ENCODE measurements at places on chromosomes 2 and 18.

GRCh38 chr18:36075862-36076587 is 8.7 kb upstream of the RPRD1A start:
- peak; percentile 70 for DNase-seq

GRCh38 chr2:54353216-54353615 is 97.2 kb upstream of the TSPYL6 start:
- DNase-seq: no peak

DNA sequence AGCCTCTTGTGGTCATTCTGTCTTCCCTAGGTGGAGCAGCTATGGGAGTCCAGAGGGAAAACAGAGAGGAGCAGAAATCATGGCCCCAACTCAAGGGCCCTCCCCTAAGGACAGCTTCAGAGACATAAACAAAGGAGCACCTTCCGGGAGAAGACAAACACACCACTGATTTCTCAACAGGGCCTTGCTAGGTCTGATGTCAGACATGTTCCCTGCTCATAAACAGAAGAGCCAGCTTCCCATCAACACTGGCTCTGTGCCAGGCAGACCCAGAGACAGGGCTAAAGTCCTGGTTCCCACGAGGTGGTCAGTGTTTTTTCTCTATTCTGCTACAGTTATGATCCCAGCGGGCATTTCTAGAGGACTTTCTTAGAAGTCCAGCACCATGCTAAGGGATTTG is 19.3 kb downstream of the CXCR2 start:
- no peak for DNase-seq

- peak; percentile 96 for DNase-seq
Observed at GRCh38 chr2:178066890-178067669, 5.5 kb downstream of the PDE11A start.

DNA sequence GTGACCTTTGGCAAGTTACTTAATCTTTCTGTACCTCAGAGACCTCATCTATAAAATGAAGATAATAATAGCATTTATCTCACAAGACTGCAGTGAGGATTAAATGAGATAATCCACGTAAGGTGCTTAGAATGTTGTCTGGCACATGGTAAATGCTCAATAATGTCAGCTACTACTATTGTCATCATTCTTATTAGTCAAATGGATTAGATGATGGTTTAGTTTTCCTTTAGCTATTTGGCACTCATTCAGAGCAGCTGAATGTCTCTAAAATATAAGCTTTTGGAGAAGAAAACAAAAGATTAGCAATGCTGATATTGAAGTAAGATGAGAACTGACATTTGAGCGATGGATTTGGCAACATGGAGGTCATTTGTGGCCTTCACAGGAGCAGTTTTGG is 125.1 kb downstream of the AQP4 start:
- DNase-seq: no peak

DNA sequence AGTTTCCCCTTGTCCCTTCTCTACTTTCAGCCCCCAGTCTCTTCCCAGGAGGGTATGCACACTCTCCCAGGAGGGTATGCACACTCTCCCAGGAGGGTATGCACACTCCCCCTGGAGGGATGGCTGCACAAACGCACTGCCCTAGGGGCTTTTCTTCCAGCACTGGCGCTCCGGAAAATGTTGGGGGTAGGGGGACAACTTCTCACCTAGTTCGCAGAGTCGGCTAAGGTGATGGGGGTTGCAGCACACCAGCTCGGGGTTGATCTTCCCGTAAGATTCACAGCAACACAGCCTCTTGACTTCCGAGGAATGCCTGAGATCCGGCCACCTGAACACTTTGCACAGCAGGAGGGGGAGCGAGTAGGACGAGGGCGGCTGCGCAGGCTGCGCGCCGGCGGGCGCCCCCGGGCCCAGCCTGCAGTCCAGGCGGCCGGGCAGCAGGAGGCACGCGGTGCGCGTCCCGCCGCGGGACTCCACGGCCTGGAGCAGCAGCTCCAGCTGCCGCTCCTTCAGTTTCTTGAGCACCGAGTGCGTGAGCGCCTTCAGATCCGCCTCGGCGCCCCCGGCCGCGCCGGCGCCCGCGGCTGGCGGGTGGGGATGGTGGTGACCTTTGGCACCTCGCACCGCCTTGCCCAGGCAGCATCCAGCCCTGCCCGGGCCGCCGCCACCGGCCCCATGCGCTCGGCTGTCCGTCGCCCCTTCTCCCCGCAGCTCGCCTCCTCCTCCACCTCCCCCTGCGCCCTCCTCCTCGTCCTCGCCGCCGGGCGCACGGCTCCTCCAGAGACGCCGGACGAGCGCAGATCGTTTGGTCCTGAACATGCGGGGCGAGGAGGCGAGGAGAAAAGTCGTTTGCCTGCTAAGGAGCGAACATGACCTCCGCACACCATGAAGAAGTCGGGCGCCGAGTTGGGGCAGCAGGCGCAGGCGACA is 894 bp downstream of the SMAD7 start:
- peak; percentile 48 for DNase-seq

DNA sequence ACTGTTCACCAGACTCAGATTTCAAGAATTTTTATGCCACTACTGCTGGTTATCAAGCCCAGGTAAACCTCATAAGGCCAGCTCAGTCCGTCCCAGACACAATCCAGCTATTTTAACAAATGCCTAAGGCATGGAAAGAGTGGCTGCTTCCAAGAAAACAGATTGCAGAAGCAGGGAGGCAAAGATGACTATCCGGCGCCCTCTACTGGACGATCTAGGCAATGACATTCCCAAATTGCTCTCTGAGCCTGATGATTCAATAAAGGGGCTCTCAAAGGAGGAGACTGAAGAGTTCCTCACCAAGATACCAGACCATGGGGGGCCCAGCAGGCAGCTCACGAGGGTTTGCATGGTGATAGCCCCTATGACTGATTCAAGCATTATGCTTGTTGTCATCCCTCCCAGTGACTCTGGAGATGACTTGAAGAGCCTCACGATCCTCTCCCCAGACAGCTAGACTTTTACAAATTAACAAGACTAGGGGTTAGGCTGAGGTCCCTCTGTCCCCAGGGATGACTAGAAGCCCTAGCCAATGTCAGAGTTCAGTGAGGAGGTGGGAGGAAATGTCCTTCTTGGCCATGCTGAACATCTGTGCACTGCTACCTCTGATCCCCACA is 25.0 kb downstream of the SERPINB8 start:
- DNase-seq: peak; percentile 33

- DNase-seq: no peak
Observed at GRCh38 chr18:12056034-12056883, 37.4 kb upstream of the ANKRD62 start.

GRCh38 chr2:47617523-47618271 is 165.2 kb upstream of the MSH6 start:
- DNase-seq: no peak

- DNase-seq: no peak
Observed at GRCh38 chr18:989425-989824, 84.8 kb downstream of the ADCYAP1 start.

Measured in kidney tubule cell (primary cell).